ENCODE measurements at places on chromosomes 12 and 14.

DNA sequence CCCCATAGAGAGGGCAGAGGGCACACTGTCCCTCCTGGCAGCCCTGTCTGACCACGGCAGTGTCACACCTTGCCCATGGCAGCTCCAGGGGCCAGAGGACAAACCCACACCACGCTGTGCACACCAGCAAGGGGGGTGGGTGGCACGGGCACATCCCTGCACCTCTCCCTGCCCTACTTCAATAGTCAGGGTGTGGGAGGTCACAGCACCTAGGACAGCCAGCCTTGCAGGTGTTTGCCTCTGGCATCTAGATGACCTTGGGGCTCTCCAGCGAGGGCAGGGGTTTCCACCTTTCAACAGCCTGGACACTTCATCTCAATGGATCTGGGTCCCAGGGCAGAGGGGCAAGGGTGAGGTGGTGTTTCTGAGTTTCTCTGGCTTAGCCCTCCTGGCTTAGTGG, 69.2 kb downstream of the LGMN start:
- no peak for DNase-seq

DNA sequence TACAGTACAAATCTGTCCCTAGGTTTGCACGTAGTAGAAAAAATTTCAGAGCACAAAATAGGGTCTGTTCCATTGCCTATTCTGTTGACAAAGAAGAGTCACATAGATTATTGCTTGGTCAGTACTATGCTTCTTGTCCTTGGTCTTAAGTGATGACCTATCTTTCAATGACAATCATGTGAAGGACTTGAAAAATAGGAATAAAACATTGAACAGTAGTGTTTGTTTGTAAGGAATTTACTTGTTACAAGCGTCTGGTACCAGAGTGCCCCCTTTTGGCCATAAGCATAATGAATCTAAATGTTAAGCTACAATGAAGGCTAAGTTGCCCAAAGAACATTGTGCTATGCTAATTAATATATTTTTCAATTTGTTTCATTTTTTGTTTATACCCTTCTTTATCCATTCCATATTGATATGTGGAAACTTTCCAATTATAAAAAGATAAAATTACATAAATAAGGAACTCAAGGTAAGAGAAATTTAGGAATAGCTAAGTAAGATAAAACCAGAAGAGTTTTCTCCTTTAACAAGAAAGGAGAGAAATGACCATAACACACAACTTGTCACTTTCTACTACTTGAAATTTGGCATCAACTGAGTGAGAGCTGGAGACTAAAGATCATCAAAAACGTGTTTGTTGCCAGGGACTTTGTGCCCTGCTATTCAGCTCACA, 204.7 kb downstream of the EPS8 start:
- no peak for DNase-seq

DNA sequence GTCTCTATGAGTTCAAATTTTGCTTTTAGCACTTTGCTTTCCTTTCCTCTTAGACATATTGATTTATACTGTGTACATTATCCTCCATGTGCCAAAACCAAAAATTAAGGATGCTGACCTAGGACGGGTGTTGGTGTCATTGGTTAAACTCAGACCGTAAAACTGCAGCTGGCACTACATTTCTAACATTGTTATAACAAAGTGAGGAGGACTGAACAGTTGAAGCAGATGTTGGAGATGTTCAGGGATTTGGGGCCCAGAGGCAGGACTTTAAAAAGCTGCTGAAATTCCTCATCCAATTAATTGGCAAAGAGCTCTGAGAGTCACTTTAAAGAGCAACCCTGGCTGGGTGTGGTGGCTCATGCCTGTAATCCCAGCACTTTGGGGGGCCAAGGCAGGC, 72.4 kb downstream of the TMTC1 start:
- no peak for DNase-seq

DNA sequence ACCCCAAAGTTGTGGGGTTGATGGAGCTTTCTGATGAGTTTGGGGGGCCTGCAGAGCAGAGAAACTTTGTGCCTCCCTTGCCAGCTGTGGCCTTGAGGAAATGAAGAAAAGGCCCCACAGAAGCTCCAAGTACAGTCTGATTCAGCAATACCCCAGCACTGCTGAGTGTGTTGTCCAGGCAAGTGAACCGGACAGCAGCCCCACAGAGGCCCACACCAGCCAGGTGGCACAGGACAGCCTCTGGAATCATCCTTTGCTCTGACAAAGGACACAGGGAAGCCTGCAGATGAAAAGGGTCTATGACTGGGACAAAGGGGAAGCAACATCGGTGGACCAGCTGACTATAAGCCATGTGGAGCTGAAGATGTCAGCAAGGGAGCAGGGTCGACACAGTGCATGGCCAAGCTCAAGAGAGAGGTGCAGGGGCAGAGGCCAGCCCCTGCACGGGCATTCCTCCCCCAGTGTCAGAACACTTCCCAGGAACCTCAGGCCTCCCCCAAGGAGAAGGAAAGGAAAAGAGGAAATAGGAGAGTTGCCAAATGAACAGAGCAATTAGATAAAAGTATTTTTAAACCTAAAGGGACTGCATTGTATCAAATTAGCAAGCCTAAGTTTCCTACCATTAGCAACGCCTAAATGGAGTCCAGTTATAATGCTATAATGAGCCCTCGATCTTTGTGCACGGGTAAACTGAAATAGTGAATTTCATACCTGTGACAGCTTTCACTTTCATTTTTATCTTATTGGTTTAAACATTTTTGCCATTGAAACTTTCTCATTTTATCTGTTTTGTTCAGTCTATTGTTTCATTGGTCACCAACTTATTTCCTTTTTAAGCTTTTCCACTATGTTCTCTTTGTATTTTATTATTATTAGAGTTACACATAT, 46.3 kb upstream of the PTGDR start:
- DNase-seq: no peak

Data from cerebellar nuclear complex (tissue), 1 donor.